ENCODE measurements at places on chromosomes 4 and X. TPM values are rescaled to one million over a fixed set of nuclear protein-coding genes. Genes with fewer than 3 reads are reported as not detected.

DNA sequence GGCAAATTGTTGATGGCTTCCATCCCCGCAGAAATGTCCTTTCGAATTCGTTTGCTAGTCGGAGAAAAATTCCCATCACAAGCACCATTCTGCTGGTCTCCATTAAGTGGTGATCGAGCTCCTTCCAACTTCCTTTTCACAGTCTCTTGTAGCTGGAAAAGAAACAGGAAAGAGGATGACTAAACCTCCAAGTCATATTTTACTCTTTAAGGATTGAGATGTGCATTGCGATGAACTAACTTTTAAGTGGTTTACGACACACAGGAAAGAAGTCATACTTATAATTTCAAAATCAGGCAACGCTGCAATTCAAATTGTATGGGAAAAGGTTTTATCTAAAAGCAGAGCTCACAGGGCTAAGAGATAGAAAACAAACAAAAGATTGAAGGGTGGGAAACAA is 225.2 kb downstream of the MGST2 start:
- H3K36me3 ChIP-seq: no peaks in the 10 kb centered on the region
- H3K27ac ChIP-seq: no peak overlapping the region

DNA sequence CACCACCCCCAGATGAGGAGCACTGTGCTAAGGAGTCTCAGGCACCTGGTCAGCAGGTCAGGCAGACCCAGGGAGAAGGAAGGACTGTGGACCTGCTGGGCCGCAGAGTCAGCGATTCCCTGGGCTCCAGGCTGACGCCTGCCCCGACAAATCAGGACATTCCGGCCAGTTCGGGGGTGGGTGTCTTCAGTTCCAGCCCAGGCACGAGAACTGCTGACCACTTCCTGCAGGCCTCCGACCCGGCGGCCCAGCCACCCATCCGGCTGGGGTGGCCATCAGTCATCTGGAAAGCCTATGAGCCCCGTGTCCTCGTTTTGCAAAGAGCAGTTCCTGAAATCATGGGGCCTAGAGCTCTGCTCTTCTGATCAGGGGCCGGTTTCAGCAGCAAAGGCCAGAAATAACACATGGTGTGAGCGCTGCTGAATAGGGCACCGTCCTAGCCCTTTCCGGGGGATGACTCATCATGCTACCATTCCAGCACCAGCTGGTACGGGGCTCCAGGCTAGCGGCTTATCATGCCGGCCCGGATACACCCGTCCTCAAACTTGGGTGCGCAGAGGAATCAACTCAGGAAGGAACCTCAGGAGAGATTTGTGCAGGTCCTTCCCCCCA is 7.8 kb upstream of the SH3TC1 start:
- no peak overlapping the region for H3K27ac ChIP-seq
- DNase-seq: no peak
- no peak overlapping the region for H3K4me3 ChIP-seq
- H3K27me3 ChIP-seq: no peaks in the 10 kb centered on the region
- no peaks in the 10 kb centered on the region for H3K36me3 ChIP-seq
- no peaks in the 10 kb centered on the region for H3K4me1 ChIP-seq

GRCh38 chr4:73315091-73315490 is 56.5 kb upstream of the ANKRD17 start:
- no peaks in the 10 kb centered on the region for H3K36me3 ChIP-seq
- H3K27me3 ChIP-seq: no peaks in the 10 kb centered on the region
- no peak overlapping the region for H3K27ac ChIP-seq
- H3K4me3 ChIP-seq: no peak overlapping the region

DNA sequence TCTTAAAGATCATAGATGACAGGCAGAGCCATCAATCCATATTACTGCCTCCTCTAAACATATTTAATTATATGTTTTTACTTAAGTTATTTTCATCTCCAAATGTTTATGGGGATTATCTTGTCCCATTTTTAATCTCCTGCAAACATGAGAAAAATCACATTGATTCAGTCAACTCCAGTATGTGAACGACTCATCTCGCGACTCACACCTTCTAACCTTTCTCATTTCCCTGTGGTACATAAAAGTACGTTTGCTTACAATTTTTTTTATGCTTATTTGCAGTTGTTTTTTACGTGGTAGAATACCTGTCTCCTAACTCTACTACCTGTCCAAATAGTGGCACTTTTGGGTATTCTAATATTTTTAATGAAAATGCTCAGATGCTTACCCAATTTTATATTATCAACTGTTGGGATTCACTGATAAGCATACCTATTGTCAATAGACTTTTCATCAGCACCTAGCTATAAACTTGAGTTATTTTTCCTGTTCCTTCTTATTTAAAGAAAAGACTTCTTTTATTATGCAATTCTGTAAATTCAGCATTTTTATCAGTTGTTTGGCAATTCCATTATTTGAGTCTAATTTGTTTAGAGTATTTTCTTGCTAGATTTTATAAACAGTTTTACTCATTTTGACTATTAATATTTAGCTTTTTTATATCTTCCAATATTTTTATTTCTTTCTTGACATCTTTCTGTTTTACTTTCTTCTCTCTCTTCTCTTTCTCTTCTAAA is 276.6 kb downstream of the ANK2 start:
- no peaks in the 10 kb centered on the region for H3K4me1 ChIP-seq
- DNase-seq: no peak
- no peaks in the 10 kb centered on the region for H3K36me3 ChIP-seq
- no peaks in the 10 kb centered on the region for H3K27me3 ChIP-seq
- H3K27ac ChIP-seq: no peak overlapping the region

DNA sequence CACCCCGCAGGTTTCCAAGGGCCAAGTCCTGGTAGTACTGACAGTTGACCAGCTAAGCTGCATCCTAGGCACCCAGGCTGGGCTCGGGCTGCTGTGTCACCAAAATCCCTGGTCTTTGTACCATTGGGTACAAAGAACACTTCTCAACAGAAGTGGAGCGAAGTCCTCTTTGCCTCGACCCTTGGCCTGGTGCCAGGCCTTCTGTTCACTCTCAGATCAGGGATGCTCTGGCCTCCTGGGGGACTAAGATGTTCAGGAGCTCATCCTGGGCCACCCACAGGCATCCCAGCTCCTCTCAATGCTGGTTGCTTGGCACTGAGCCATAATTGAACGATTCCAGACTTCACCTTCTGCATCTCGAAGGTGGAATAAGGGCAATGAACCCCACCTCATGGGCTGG is 13.8 kb upstream of the SLC2A9 start:
- no peak overlapping the region for H3K27ac ChIP-seq
- no peak overlapping the region for H3K4me3 ChIP-seq
- no peaks in the 10 kb centered on the region for H3K36me3 ChIP-seq
- no peak for DNase-seq
- no peaks in the 10 kb centered on the region for H3K4me1 ChIP-seq

DNA sequence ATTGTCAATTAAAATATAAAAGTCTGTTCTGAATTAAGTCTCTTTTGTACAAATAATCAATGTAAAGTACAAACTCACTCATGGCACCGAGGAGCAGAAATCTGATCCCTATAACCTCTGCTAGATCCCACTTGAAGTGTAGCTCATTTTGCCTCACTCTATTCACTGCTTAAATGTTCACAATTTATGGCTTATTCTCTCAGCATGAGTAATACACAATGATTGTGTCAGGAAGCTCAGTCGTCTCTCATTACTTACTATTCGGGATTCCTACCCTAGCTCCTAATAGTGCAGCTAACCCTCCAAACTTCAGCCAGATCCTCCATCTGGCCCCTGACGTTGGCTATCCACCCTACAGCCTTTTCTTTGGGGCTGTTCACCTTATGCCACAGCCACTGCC is 4.7 kb upstream of the AMMECR1 start:
- H3K4me3 ChIP-seq: no peak overlapping the region
- DNase-seq: no peak
- H3K4me1 ChIP-seq: no peaks in the 10 kb centered on the region
- H3K27me3 ChIP-seq: no peaks in the 10 kb centered on the region

The SPATA18 gene
- total RNA-seq: not detected

The STAP1 gene
- 15.0 TPM for total RNA-seq

Measured in naive thymus-derived CD4-positive, alpha-beta T cell (primary cell).